GM12864 (cell line): ENCODE measurements at places on chromosomes 4 and X.
A peak's percentile ranks its signal among the peaks of the same experiment; 100 is the strongest.

GRCh38 chr4:165667969-165668368, 205.1 kb upstream of the TLL1 start:
- no peak for DNase-seq

DNA sequence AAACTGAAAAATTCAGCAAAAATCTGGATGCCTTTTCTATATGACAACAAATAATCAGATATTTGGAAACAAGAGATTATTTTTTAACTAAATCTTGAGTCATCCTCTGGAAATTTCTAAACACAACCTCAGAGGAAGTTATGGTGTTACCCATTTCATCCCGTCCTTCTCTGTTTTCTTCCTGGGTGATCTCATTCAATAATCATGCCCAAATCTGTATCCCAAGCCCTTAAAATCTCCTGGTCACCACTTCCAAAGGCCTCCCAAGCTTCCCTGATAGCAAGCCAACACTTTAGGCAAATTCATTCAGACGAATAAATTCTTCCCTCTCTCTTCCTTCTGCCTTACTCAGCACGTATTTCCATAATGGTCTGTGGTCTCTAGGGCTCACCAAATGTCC, 9.7 kb upstream of the SORCS2 start:
- DNase-seq: no peak

- no peak for DNase-seq
These were observed 115.3 kb downstream of the DACH2 start for GRCh38 chrX:86263526-86263925.

- no peak for DNase-seq
These were observed 83.8 kb downstream of the UNC5C start for GRCh38 chr4:95465010-95465409.

- no peak for DNase-seq
These were observed 347.4 kb upstream of the FGF13 start for GRCh38 chrX:139058831-139059495.

- peak; percentile 51 for DNase-seq
These were observed 84.7 kb upstream of the RAPGEF2 start for GRCh38 chr4:159018062-159018629.

- no peak for DNase-seq
These were observed 1068.2 kb downstream of the GLUD2 start for GRCh38 chrX:122115604-122116003.

DNA sequence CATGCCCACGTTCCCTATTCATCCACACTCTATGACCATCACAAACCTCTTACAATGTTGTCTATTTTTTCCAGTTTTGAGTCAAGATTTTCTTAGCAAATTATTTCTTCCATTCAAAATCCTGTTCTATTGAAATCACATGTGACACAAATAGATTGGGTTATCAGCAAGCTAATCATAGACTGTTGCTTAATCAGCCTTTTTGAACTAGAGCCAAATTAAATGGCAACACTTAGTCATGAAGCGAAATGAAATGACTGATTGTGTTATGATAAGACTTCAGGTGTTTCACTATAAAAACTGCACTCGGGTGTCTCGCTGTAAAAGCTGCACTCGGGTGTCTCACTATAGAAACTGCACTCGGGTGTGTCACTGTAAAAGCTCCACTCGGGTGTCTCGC, 890.0 kb upstream of the FRG1 start:
- DNase-seq: no peak

- no peak for DNase-seq
These were observed 35.6 kb upstream of the KCNE5 start for GRCh38 chrX:109660435-109661143.

DNA sequence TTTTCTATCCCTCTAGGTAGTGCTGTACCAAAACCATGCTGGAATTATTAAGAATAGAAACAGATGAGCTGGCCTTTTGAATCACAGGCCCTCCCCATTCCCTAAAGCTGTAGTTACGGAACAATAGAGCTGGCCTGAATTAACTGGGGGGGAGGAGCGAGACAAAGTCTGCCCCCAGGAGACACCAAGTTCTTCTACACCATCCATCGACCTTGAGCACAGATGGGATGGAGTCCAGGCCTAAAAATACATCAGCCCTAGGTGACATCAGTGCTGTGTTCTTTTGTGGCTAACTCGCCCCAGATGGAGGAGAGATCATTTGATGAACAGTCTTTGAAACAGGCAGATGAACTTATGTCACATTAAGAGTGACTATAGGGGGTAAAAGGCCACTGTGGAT, 49.6 kb downstream of the LHFPL1 start:
- DNase-seq: no peak

DNA sequence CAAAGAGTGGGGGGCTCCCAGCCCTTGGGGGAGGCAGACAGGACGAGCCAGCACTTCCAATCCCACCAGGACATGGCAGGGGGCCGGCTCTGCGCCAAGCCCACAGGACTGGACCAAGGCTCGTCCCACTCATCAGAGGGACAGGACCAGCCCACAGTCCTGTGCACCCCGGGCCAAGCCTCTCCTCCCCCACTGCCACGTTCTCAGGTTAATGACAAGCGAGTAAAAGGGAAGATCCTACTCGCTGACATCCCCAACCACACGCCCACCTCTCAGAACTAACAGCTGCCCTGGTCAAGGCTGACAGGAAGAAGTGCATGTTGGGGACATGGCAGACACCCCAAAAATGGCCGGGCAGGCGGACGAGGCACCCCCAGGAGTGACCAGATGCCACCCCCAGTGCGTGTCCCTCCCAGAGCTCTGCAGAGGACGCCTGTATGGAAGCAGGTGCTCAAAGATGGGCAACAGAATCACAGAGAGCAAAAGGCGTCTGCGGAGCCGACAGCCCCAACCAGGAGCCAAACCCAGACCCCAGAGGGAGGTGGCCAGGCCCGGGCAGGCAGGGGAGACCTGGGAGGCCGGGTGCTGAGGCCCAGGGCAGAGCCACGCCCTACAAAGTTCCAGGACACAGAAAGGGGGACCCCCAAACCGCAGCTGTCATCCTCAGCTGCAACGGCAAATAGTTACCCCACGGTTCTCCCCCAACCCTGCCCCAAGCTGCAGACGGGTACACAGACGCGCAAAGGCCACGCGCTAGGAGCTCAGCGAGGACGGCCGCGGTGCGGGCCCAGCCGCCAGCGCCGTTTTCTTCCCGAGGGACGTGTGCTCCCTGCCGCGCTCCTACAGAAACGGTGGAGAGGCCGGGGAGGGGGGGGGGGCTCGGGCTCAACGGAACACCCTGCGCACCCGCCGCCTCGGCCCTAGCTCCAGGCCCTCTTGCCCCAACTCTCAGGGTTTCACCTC, 1.7 kb downstream of the CTBP1 start:
- no peak for DNase-seq

GRCh38 chrX:88355252-88355651, 391.8 kb upstream of the CPXCR1 start:
- no peak for DNase-seq

GRCh38 chrX:101417981-101418841, 10.2 kb downstream of the HNRNPH2 start:
- no peak for DNase-seq

DNA sequence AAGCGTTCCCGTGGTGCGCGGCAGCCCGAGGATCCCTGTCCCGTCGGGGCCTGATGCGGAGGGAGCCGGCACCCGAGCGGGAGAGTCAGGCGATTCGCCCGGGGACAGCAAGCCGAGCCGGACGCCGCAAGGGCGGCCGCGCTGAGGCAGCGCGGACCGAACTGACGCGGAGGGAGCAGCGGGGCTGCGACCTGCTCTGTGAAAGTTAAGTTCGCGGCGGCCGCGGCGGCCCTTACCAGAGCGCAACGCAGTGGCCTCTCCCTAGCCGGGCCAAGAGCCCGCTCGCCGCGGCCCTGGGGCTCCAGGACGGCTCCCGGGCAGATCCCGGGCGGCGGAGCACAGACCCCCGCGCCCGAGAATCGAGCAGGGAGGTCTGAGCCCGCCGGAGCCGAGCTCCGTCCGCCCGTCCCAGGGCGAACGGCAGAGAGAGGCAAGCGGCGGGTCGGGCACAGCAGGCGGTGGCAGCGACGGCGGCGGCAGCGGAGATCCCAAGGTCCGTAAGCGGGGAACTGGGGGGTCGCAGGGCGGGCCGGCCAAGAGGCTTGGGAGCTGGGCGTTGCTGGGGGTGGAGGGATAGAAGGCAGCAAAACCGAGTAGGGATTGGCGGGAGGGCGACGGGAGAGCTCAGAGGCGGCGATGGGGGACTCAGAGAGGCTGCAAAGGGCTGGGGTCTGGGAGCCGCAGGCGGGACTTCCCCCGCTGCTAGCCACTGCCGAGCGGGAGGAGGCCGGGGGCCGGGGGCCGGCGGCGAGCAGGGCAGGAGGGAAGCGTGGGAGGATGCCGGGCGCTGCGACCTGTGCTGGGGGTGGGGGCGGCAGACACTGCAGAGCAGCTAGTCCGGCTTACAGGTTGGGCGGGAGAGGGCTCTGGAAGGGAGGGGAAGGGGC, 1.0 kb downstream of the GPR50 start:
- DNase-seq: no peak

GRCh38 chrX:1576201-1576992, 15.0 kb upstream of the AKAP17A start:
- no peak for DNase-seq
